ENCODE measurements at places on chromosomes 2 and 18.
A peak's percentile ranks its signal among the peaks of the same experiment; 100 is the strongest.

- peak; percentile 93 for DNase-seq
These were observed 153.7 kb downstream of the TGIF1 start for GRCh38 chr18:3603421-3604234.

DNA sequence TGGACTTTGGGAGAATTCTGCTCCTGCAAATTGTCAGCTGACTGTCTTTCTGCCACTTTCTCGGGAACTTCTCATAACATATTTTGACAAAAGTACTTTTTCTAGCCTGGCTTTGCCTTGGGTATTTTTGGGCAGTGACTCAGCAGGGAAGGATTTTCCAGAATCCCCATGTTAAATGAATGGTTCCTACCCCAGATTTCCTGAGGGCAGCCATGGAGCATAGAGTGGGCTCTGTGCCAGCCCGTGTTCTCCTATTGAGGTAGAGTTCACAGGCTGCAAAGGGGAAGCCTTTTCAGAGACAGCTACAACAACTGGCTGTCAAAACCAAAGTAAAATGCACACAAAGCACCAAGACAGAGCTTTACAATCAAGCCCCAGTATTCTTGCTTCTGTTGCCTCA lies 59.8 kb downstream of the BMP10 start:
- DNase-seq: peak; percentile 21

GRCh38 chr2:33395034-33395433 lies 81.4 kb upstream of the RASGRP3 start:
- DNase-seq: no peak

DNA sequence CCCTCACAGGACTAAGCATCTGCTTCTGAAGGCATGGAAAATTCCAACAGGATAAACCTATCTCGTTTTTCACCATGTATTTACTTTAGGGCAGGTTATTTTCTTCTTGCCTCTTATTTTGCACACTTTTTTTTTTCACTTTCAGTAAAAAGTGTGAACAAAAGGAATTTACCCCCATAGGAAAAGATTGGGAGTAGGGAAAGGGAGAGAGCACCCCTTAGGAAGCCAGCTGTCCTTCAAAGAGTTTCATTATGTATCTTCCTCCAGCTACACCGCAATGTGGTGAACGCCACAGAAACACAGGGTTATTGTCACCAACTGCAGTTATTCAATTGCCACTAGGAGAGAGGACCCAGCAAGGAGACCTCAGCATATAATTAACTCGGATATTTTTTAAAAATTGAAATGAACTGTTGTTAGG lies 286.2 kb upstream of the VRK2 start:
- DNase-seq: no peak

DNA sequence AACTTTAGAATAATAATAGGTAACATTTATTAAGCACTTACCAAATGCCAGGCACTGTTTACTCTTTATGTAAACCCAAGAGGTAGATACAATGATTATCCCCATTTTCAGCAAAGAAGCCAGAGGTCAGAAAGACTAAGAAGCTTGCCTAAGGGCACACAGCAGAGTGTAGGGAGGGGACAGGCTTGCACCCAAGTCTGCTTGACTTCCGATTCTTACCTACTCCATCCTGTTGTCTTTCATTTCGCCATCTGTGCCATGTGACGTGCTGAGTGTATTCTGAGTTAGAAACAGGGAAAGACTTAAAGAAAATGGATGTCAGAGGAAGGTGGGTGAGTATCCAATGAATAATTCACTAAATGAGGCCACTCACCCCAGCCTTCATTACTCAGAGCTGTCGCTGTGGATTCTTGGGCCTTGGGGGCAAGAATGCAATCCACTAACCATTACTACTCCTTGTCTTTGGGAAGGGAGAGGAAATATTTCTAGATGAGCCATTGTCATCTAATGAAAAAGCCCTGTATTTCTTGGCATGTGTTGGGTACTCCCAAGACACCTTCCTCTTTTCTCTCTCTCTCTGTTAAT lies 76.4 kb upstream of the BCL11A start:
- no peak for DNase-seq

- DNase-seq: no peak
These were observed 207.1 kb downstream of the TMX3 start for GRCh38 chr18:68507781-68508180.

GRCh38 chr2:62895632-62896009 lies 155.0 kb upstream of the OTX1 start:
- no peak for DNase-seq

DNA sequence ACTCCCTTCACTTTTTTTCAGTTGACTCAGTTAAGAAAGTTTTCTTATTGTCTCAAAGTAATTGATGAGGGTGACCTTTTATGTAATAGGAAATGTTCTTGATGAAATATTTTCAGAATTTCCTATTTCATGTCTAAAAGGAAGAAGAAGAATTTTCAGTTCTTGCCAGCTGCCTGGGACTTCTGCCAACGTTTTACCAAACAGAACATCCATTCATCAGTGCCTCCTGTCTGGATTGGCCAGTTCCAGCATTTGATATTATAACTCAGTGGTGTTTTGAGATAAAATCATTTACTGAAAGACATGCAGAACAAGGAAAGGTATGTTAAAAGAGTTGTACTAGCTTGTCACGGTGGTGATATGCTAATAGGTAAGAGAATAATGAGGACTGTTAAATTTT lies 104.7 kb upstream of the MYO3B start:
- DNase-seq: no peak

- no peak for DNase-seq
These were observed 347.5 kb downstream of the METTL4 start for GRCh38 chr18:2223849-2224248.

- DNase-seq: no peak
These were observed 133.4 kb upstream of the ALPP start for GRCh38 chr2:232245111-232245510.

DNA sequence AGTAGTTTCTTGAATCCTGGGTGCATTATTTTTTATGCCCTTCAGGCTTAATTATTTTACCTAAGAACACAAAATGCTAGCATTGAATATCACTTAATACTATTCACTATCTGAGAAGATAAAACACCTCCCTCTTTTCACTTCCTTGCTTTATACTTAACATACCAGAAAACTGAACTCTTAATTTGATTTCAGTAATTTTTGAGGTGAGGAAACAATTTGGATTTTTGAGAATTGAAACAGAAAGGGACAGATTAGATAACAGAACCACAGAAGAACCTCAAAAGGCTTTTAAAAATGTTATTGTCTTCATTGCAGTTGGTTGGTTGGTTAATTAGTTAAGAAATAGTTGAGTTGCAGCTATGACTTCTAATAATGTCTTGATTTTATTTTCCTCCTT lies 69.5 kb downstream of the GPD2 start:
- no peak for DNase-seq

DNA sequence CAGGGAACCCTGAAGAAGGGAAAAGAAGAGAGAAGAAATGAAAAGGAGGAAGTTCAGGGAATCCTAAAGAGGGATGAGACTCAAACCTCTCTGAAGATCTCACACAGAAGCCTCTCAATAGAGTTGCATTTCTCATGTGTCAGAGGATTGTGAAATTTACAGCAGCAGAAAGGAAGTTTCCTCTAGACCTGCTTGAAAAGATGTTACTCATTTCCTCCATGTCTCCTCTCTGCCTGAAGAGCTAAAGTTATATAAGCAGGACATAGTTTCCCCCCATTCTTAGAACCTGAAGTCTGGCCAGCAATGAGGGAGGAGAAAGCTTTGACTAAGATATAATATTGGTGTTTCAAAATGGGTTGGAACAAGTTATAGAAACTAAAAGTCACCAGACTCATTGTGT lies 1155.6 kb downstream of the LRP1B start:
- no peak for DNase-seq

GRCh38 chr2:138023298-138023697 lies 59.0 kb downstream of the HNMT start:
- no peak for DNase-seq

GRCh38 chr2:177673602-177674595 lies 281.3 kb downstream of the AGPS start:
- no peak for DNase-seq

- no peak for DNase-seq
These were observed 89.6 kb downstream of the MAP4K4 start for GRCh38 chr2:101787097-101787496.

DNA sequence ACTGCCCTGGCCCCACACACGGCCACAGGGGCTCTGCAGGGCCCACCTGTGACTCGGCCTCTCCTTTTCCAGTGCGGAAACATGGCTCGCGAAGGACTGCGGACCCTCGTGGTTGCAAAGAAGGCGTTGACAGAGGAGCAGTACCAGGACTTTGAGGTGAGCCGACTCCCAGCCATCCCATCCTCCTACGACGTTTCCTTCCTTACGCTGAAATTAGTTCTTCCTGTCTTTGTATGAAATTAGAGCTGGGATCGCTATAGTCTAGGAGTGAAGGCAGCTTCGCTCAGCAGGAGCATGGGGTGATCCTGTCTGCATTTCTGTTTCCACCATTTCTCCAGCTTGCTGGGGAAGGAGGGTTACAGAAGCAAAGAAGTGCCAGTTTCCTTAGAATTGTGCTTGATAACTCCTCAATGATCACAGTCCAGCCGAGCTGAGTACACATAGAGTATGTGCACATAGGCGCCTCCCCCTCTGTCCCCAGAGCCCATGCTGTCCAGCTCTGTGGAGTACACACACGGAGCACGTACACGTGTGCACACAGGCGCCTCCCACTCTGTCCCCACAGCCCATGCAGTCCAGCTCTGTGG lies 59.1 kb upstream of the NFATC1 start:
- DNase-seq: no peak

- no peak for DNase-seq
These were observed 173.8 kb downstream of the TMEM18 start for GRCh38 chr2:503288-503999.

GRCh38 chr2:235300368-235301201 lies 193.3 kb upstream of the AGAP1 start:
- no peak for DNase-seq

- no peak for DNase-seq
These were observed 9.8 kb downstream of the NRP2 start for GRCh38 chr2:205692104-205692503.

DNA sequence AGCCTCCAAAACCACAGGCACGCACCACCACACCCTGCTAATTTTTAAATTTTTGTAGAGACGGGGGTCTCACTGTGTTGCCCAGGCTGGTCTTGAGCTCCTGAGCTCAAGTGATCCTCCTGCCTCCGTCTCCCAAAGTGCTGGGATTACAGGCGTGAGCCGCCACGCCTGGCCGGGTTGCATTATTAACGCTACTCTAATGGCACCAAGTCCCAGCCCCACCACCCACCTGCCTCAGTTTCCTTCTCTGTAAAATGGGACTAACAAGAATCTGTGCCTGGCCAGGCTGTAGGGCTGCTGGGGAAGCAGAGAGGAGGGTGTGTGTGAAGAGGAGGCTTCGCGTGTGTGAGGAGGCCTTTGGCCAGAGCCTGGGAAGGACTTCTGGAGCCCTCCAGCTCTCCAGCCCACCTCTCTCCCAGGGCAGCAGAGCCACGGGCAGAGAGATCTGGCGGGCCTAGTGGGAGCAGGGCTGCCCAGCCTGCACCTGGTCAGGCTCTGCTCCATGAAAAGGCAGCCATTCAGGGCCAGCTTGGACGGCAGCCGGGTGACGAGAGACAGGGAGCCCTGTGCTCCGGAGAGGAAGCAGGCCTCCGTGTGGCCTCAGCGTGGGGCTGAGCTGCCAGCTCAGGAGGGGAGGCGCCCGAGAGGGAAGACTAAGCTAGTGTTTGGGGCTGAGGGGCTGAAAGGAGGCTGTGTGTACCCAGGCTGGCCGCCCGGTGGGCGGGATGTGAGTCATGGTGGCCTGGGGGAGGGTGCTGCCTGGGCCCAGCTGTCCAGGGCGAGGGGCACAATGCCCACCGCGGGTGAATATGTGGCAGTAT lies 7.4 kb upstream of the B3GNT7 start:
- DNase-seq: no peak

GRCh38 chr2:224412141-224413015 lies 10.5 kb upstream of the FAM124B start:
- no peak for DNase-seq

DNA sequence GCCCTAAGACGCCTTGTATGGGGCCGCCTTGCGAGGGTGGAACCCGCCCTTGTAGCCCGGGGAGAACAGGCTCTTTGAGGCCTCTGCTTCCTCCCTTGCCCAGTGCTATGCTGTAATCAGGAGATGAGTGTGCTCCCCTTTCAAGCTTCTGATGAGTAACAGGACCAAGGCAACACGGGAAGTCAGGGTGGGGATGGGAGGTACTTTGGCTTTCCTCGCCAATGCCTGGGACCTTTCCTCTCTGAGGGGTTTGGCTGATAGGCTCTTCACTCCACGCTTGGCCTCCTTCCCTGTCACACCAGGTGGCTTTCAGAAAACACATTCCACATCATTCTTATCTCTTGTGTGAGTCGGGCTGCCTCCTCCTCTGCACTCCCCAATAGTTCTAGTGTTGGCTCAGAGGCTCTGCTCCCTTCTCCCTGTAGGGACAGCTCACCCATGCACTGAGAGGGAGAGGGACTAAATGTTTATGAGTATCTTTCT lies 223.7 kb upstream of the TRIB2 start:
- DNase-seq: no peak

DNA sequence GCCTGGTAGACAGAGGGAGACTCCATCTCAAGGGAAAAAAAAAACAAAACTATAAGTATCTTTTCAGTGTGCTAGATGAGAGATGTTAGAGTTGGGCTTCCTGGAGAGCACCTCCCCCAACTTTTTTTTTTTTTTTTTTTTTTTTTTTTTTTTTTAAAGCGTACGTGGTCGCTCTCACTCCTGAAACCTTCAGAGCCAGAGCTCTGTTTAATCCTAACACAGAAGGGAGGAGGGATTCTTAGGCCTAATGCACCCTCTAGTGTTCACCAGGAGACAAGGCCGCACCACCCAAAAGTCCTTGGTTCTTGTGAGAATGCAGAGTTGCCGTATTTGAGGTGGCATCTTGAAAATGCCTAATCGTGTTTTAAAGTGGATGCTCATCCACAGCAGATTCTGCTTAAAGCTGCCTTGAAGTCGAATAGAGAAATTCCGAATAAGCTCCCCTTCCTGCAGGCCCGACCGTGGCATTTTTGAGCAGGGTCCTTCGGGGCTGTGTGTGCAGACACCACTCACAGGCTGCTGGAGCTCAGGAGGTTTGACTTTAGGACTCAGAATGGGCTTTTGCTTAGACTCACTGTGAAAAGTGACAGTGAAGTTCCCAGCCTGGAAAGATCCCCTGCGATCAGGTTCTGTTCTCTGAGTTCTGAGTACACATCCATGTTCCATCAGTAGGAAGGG lies 252.6 kb downstream of the AGAP1 start:
- DNase-seq: peak; percentile 80

GRCh38 chr18:9764011-9764481 lies 55.9 kb downstream of the RAB31 start:
- no peak for DNase-seq

DNA sequence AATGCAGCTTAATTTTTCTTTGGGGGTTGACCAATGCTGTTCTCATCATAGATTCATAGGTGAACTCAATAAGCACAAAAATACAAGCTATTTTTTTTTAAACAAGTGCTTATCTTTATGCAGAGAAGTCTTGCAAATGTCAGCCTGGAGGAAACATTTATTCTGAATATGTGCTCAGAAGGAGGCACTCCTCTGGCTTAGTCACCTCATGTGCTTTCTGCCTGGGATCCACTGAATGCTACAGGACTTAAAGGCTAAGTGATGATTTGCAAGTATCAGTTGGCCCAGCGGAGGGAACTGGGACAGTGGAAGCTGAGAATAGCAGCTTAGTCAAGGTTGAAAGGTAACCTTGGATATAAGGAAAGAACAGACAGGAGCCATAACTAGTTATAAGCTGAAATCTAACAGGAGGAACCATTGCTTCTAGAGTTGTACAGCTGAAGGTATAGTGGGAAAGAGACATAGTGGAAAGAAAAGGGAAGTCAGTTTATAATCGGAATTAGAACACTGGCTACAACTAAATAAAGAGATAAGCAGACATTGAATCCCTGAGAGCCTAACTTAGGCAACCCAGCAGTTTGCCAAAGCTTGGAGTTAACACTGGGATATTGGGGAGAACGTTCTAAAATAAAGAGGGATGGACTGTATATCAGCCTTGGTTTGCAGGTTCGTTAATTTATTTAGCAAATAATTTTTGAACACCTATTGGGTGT lies 488.7 kb downstream of the SUCLG1 start:
- no peak for DNase-seq
